ENCODE measurements at places on chromosomes 11 and 22.

DNA sequence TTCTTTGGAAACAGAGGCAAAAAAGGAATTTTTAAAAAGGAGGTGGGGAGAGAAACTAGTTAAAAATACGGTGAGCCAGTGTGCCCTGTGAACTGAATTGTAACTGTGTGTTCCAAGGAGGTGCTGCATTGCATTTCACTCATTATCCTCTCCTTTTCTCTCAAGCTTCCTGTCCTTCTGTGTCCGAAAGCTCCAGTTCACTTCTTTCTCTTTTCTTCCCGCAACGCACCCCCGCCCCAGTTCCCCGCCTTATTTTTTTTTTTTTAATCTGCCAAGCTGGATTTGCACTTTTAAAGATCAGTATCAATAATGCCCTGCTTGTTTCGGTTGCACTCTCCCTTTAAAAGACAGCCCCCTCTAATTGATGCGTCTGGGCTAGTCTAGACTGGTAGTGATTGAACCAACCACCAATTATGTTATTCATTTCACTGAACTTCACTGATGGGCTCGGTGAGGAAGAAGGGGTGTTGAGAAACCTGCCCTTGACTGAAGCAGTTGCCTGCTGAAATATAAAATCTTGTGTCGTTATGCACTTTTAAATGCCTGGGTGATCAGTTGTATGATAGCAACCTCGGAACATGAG is 18.5 kb downstream of the BLID start:
- DNase-seq: peak; percentile 59

DNA sequence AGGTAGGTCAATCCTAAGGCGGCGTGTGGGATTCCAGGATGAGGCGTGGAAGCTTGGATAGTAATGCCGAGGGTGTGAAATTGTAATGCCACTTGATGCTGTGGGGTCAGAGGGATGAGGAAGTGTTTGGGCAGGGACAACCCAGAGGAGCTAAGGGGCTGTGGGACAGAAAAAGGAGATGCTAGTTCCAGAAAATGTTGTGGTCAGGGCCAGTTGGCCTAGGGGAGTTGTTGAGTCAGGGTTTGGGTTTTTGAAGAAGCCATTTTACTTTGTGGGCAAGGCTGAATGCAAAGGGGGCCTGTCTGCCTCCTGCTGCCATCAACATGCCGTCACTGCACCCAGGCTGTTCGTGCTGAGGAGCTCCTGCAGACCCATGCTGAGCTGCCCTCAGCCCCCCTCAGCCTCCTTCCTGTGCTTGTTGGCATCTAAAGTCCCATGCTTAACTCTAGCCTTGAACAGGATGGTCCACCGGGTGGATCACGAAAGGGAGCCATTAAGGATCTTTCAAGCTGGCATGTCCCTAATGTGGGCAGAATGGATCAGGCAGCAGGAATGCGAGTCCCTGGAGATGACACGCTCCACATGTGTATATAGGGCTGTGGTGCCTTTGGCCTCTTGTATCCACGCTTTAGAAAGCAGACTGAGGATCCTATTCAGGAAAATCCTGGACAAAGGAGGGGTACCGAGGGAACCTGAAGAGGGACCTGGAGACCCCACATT is 2.1 kb downstream of the C11orf16 start:
- no peak for DNase-seq

GRCh38 chr11:44604171-44604581 is 38.7 kb downstream of the CD82 start:
- DNase-seq: peak; percentile 49

- DNase-seq: peak; percentile 14
Observed at GRCh38 chr11:1832211-1832919, 2.4 kb upstream of the SYT8 start.

- peak; percentile 44 for DNase-seq
Observed at GRCh38 chr11:2387266-2387987, 10.3 kb downstream of the CD81 start.

DNA sequence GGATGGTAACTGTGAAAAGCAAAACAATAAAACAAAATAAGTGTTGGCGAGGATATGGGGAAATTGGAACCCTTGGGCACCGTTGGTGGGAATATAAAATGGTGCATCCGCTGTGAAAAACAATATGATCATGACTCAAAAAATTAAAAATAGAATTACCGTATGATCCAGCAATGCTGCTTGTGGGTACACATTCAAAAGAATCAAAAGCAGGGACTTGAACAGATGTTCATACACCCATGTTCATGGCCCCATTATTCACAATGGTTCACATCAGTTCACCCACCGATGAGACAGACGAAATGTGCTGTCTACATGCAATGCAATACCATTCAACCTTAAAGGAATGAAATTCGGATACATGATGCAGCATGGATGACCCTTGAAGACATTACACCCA is 1.2 kb upstream of the DERL3 start:
- DNase-seq: no peak

DNA sequence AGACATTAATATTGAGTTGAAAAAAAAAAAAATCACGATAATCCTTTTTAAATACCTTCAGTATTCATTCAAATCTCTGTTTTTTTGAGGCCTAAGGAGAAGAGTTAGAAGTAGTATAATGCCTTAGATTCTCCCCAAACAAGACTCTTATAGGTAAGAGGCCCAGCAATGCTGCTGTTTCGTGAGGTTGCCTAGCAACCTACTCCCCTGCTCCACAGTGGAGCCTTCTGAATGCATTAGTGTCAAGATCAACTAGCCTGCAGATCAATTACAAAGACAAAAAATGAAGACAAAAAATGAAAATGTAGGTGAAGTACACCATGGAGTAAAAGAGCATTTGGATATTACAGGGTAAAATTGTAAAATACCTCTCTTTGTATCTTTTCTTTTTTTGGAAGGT is 229.8 kb upstream of the LUZP2 start:
- no peak for DNase-seq

GRCh38 chr11:29063630-29064361 is 953.0 kb downstream of the KCNA4 start:
- no peak for DNase-seq

- DNase-seq: peak; percentile 68
Observed at GRCh38 chr11:64268025-64268892, 16.2 kb downstream of the BAD start.

GRCh38 chr11:46677991-46678740 is 22.3 kb downstream of the ARHGAP1 start:
- no peak for DNase-seq

GRCh38 chr11:48003926-48004325 is 23.6 kb downstream of the PTPRJ start:
- no peak for DNase-seq

DNA sequence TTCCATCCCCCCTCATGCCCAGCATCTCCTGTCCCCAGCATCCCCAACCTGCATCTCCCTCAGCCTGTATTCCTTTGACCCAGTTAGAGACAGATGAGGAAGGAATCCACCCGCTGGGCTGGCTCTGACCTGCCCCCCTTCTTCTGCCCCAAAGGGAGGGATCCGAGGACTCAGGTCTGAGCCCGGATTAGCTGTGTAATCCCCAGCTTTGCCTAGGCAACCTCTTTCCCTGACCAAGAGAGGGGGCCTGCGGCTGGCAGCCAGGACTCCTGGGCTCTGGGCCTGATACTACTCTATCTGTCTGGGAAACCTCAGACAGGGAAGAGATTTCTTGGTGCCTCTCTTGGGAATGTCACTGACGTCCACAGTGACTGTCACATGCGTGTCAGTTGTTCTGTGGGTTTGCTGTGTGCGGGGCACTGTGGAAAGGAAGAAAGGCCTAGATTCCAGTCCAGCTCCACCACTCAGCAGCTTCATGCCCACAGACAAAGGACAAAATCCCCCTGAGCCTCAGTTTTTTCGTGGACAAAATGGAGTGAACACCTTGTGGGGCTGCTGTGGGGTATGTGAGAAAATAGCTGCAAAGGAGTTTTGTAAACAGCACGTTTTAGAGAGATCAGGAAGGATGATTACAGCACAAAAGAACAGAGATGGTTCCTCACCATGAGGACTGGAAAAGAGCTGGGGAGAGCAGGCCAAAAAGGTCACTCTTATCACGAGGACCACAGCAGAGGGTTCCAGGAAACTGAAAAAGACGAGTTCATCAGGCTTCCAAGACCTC is 1.3 kb upstream of the NDUFV1 start:
- no peak for DNase-seq

DNA sequence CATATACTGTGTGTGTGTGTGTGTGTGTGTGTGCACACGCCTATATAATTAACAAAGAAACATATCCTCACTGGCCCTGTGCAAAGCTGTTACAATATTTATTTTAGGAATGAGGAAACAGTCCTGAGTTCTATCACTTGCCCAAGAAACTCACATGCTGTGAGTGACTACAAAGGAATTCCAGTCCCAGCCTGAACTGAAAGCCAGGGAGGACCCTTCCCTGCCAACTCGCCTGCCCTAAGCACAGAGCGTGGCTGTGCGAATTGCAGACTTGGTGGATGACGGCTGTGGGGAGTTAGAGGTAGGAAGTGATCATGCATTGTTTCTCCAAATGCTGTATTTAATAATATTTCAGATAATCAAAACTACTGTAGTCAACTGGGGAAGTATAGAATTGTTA is 26.4 kb upstream of the CD5 start:
- DNase-seq: peak; percentile 70

GRCh38 chr11:117435326-117435725 is 107.7 kb downstream of the CEP164 start:
- no peak for DNase-seq

DNA sequence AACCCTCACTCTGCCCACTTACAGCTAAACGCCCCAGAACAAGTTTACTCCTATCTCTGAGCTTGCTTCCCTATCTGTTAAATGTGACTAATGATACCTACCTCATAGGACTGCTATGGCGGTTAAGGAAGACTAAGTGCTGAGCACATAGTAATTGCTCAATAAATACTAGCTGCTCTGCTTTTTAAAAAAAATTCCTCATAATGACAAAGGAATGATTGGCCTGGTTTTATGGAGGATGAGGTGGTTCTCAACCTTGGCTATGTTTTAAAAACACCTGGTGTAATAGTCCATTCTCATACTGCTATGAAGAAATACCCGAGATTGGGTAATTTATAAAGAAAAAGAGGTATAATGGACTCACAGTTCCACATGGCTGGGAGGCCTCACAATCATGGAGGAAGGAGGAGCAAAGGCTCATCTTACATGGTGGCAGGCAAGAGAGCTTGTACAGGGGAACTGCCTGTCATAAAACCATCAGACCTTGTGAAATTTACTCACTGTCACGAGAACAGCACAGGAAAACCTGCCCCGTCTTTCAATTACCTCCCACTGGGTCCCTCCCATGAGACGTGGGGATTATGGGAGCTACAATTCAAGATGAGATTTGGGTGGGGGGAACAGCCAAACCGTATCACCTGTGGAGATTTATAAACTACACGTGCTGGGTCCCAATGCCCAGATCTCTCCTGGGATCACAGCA is 127.2 kb upstream of the SYT13 start:
- no peak for DNase-seq

GRCh38 chr11:14541192-14541947 is 21.2 kb upstream of the PSMA1 start:
- peak; percentile 55 for DNase-seq

DNA sequence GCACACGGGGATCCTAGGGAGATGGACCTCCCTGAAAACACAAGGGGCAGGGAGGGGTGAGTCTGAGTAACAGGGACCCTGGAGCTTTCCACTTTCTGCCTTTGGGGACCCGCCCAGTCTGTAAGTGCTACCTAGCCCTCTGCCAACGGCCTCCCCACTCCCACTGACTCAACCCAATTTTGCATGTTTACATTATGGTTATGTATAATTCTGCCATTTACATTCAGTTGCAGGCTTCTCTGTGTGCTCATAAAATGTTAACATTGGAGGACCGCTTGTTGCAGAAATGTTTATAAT is 105.8 kb downstream of the DSCAML1 start:
- no peak for DNase-seq

- DNase-seq: peak; percentile 74
Observed at GRCh38 chr11:106087815-106088435, 10.5 kb downstream of the AASDHPPT start.

- no peak for DNase-seq
Observed at GRCh38 chr11:103898577-103899336, 137.7 kb upstream of the DDI1 start.

- DNase-seq: no peak
Observed at GRCh38 chr11:8221917-8222495, 41.7 kb downstream of the LMO1 start.

DNA sequence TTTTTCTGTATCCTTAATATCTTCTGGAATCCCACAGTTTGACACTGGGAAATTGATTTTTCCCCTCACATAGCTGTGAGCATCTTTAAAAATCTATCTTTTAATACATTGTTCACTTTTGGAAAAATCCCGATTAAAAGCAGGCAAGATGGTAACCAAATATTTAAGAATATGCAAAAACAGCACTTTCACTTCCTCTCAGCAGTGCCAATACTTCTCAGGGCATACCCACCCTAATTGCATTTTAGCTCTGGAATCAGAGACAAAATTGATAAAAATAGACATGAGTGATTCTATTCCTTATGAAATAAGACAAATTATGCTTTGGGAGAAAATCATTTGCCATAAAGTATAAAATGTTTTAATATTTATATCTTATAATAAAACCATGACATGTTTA is 168.5 kb upstream of the CCDC90B start:
- DNase-seq: no peak

DNA sequence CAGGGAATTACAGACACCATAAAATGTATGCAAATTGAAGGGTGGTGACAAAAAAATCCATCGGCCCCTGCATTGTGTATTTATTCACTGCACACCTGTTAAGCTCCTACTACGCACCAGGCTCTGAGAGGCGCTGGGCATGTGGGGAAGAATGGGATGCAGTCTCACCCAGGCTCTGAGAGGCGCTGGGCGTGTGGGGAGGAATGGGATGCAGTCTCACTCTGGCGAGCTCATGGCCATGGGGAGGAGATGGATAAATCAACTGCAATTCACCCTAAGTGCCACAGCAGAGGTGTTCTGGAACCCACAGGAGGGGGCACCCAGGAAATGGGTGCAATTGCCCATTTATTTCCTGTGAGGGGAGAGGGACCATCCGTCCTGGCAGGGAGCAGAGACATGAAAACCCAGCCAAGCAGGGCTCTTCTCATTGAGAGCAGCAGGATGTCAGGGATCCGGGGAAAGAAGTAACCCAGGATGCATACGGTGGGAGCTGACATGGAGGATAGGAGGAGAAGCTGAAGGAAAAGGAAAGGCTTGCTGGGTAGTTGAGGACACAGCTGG is 798.7 kb downstream of the TBC1D22A start:
- DNase-seq: no peak

DNA sequence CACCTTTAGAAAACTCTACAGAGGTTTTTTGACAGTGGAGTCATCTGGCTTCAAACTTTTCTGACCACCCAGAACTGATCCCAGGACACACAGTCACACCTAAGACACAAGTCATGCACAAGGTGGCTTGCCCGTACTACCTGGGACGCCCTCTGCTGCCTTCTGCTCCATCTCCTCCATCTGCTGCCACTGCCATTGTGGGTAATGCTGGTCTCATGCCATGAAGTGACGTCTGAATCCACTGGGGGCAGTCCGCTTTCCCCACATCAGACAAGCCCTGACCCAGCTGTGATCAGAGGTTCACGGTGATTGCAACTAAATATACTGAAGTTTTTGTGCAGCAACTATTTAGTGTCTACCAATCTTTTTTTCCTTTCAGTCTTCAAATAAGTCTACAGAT is 5.4 kb upstream of the NDUFS8 start:
- no peak for DNase-seq

Data from fibroblast of lung (primary cell).